ENCODE measurements at places on chromosomes 7 and 10. TPM values are rescaled to one million over a fixed set of nuclear protein-coding genes. Genes with fewer than 3 reads are reported as not detected.

Gene TWIST1
- total RNA-seq, result not detected

DNA sequence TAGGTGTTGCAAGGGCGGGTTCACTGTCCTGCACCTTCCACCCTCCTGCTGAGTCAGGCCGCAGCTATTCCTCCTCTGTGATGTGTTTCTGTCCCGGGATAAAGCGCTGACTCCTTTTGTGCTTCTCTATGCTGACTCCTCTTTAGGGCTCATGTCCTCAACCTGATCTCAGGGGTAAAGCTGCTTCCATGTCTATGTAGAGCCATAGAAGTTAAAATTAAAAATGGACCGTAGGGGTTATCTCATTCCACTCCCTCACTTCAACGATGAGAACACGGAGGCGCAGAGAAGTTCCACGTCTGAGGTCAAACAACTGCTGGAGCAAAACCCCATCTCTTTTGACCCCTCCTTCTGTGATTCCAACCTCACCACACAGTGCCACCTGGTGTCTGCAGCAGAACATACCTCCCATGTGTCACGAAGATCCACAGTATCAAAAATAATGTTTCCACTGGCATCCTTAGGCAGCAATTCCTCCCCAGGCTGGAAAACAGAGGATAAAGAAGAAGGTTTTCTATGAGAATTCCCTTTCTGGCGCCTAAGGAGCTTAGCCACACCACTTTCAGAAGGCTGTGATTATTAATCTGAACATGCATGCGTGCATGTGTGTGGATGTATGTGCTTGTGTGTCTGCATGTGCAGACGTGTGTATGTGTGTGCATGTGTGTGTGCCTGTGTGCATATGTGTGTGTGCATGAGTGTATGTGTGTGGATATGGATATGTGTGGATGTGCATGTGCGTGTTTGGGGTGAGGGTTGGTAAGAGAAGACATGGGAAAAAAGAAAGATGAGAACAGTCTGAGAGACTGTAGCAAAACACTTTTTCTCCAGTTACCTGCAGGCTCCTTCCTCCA is 81.2 kb upstream of the UCN3 start:
- no peaks in the 10 kb centered on the region for H3K27me3 ChIP-seq
- no peaks in the 10 kb centered on the region for H3K36me3 ChIP-seq
- H3K4me1 ChIP-seq, result peaks cover 14% of the 10 kb centered on the region
- peak overlapping the region; percentile 71 for H3K27ac ChIP-seq
- peak; percentile 46 for DNase-seq

DNA sequence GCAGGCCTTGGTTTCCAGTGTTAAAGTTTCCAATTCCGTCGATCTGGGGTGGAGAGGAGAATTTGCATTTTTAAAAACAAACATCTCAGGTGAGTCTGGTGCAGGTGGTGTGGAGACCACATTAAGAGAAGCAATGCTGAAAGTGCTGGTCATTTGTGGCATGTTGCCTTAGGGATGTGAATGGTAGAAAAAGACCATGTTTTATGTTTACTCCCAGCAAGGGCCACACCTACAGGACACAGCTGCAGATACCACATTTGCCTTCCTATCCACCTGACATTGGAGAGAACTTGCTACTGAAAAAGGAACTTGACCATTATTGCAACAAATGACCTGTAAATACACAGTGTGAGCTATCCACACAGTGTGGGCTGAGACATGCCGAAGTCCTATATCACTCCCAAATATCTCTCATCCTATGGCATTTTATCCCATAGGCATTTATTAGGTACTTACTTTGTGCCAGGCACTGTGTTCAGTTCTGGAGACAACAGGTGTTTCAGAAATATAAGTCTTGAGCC is 183.1 kb downstream of the NRP1 start:
- no peaks in the 10 kb centered on the region for H3K27me3 ChIP-seq
- no peaks in the 10 kb centered on the region for H3K4me1 ChIP-seq
- H3K36me3 ChIP-seq, result no peaks in the 10 kb centered on the region

DNA sequence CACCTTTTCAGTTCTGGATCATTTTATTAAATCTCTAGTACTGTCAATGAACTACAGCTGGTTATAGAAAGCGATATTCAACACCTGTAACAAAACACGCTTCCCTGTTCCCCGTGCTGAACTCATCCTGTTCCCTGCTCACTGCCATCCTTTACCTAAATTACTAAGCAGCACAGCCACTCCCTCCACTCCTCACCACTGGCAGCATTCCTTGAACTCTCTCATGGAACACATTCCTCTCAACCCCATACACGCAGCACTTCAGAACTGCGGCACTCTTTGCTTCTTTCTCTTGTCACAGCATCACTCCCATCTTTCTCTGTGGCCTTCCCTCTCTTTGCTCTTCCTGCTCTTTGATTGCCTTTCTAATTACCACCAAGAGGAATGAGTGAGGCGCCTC is 27.4 kb downstream of the RELN start:
- no peaks in the 10 kb centered on the region for H3K36me3 ChIP-seq
- no peaks in the 10 kb centered on the region for H3K4me1 ChIP-seq
- DNase-seq, result no peak
- no peaks in the 10 kb centered on the region for H3K27me3 ChIP-seq
- no peak overlapping the region for H3K4me3 ChIP-seq

GRCh38 chr7:12138421-12138820 is 72.7 kb upstream of the TMEM106B start:
- no peak overlapping the region for H3K4me3 ChIP-seq
- no peak overlapping the region for H3K27ac ChIP-seq
- H3K27me3 ChIP-seq, result no peaks in the 10 kb centered on the region
